ENCODE measurements at places on chromosomes 11 and 22.

DNA sequence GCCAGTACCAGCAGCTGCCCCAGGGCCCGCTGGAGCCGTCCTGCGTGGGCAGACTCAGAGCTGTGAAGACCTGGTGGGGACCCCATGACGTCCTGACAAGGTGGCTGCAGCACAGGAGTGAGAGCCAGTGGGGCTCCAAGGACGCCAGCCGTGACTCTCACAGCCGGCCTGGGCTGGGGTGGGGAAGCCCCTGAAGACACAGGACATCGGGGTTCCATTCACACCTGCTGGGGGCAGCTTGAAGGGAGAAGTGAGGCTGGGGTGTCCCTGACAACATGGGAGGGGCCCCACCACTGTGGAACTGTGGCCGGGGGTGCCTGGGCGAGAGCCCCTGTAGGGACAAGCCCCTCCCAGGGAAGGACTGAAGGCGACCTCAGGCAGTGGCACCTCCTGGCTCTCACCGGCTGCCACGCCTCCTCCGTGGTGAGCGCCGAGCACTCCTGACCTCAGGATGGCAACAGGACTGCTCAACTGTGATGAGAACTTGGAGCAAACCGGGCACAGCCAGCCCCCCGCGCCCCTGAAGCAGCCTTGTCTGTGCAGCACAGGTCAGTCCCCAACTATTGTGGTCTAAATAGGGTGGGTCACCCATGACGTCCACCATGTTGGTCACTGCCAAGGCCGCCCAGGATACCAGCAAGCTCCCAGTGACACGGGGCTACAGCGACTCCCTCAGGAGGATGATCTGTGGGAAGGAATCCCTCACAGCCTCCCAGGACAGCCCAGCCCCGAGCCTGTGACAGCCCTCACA lies 22.7 kb upstream of the IL17REL start:
- no peak for DNase-seq

- DNase-seq, result no peak
Measured at GRCh38 chr11:118834427-118835028, 43.6 kb upstream of the DDX6 start.

- no peak for DNase-seq
Measured at GRCh38 chr22:26848244-26848920, 191.0 kb downstream of the MIAT start.

DNA sequence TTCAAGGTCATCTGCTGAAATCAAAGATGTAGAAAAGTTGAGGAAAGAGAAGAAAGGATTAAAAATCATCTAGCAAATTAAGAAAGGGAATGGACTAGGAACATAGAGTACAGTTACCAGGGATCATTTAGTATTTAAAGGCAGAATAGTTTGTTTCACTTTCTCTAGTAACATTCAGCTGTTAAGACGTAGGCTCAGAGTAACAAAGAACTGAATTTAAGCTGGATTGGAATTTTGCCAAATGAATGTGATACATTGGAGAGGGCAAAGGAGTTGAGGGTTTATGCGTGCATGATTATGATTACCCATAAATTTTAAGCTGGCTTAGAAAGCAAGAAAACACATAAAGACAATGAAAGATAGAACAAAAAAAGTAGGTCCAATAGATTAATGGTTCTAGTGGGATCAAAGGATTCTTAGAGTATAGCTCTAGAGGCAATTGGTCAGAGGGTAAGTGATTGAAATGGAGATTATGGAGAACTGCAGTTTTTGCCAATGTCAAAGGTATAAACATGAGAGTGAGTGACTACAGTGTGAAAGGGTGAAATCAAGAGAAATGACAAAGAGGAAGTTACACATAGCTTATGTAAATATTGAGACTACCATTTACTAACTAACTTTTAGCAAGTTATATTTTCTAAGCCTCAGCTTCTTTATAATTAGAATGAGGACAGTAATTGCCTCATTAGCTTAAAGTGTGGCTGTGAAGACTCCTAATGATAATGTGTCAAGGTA lies 190.0 kb downstream of the GRIA4 start:
- no peak for DNase-seq

GRCh38 chr11:34480314-34480713 lies 33.3 kb downstream of the ELF5 start:
- no peak for DNase-seq

DNA sequence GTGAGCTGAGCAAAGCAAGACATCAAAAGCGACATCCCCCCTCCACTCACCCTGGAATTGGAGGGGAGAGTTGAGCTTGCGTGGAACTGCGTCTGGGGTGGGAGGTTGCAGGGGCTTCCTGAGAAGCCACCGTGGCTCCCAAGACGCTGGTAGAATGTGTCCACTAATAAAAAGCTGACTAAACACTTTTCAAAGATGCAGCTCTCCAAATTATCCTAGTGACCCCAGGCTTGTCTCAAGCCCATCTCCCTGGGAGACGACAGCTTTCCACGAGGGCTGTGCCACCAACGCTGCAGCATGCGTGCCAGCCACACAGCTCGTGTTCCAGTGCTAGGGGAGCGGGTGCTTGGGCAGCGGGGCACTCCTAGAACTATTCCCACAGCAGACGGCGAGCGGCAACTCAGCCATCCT lies 6.3 kb upstream of the GAL start:
- DNase-seq, result no peak
